ENCODE measurements at places on chromosomes 16 and 17.
A peak's percentile ranks its signal among the peaks of the same experiment; 100 is the strongest.

GRCh38 chr16:56277075-56277474 lies 85.8 kb downstream of the GNAO1 start:
- DNase-seq = no peak

DNA sequence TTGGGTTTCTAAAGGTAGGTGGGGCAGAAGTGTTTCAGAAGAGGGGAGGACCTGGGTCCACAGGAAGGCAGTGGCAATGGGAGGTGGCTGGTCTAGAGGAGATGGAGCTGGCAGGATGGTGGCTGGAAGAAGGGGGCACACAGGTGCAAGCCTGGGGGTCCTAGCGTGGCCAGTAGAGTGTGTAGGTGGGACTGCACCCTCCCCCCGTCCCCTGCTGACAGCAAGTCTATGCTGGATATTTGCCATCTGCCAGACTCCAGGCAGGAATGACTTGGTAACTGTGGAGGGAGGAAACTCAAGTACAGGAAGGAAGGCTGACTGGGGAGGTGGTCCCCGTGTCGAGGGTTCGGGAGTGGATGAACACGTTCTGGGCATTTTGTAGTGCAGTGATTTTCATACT lies 8.6 kb downstream of the MED9 start:
- DNase-seq = no peak

DNA sequence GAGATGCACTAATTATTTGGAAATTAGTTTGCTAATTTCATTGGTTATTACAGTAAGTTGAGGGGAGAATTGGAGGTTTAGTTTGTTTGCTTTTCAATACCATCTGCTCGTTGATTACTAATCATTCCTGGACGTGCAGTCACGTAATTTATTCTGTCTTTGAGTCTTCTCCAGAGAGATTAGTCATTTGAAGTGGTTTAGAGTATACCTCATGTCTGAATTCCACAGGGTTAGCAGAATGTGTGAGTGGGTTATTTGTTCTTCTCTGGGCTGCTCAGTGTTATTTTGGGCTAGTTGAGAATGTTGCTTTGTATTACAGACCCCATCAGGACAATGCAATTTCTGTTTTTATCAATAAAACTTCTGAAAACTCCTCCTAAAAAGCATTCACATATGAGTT lies 265.0 kb downstream of the RBFOX1 start:
- DNase-seq = no peak

DNA sequence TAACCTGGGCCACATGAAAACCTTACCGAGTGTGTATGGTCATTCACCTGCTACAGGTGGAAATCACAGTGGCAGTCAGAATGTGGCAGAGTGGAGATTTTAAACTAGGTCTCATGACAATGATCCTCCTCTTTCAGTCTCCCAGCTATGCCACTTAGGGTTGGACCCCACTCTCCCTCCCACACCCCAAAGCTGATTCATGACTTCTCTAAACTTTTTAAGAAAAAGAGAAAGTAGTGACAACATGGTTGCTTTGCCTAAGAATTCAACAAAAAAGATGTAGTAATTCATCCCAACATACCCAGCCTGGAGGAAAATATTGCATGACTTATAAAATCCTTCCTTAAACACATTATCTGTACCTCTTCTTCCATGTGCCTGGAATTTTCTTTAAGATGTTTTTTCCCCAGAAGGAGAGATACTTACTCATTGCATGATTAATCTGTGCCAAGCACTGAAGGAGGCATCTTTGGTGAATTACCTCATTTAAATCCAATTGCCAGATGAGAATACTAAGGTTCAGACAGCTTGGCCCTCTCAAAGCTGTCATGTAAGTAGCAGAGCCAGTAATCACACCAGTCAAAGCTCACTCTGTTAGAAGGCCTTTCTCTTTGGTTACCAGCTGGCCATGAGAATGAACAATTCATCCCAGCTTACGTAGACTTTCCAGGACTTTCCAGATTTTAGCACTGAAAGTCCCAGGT lies 119.9 kb downstream of the COPRS start:
- no peak for DNase-seq

DNA sequence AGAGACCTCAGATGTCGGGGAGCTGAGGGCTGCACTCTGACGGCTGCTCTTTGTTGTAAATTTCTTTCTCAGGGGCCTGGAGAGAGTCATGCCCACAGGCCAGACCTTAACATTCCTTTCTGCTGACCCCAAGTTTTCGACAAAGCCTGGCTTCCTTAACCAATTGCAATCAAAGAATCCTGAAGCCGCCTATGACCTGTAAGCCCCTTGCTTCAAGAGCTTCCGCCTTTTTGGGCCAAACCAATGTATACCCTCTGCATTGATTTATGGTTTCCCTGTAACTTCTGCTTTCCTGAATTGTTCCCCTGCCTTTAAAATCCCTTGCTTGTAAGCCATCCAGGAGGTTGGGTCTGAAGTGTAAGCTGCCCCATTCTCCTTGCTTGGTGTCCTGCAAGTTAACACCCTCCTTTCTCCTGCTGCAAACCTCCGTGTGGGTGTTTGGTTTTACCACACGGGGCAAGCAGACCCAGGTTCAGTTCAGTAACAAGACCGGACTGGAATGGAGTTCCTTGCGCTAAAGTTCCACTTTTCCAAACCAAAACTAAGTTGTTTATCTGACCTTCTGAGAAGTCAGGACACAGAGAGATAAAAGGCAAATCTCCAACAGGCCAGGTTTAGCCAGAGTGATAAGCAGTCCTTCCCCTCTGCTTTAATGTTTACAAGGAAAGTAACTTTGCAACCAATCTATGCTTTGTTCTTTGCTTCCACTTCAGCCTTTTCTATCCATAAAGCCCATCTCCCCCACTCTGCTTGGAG lies 141.6 kb downstream of the KCNJ12 start:
- DNase-seq = no peak

DNA sequence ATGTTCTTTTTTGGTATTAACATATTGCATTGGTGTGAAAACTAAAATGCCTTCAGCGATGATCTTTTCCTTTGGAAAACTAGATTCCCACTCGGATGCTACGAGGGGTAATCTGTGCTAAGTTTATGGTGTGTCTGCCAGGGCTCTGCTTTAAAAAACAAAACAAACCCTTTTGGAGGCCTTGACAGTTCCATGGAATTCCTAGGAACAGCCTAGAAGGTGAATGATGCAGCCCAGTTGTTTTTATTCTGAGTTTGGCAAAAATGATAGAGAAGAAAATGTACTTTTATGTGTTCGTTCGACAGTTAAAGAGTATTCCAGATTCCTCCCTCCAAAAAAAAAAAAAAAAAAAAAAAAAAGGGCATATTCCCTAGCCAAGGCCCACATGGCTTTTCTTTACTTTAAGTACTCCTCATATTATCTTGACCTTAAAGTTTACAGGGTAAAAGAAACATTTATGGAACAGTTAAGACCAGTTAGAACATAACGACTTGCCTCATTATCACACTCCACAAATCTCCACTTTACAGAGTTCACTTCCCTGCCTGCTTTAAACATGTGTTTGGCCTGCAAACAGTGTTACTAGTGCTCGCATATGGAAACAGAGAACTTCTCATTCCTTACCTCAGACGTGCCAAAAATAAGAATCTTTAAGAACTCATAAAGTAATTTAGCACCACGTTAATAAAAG lies 159.1 kb downstream of the WWOX start:
- no peak for DNase-seq

- no peak for DNase-seq
Observed at GRCh38 chr17:17941015-17941414, 31.2 kb downstream of the TOM1L2 start.

DNA sequence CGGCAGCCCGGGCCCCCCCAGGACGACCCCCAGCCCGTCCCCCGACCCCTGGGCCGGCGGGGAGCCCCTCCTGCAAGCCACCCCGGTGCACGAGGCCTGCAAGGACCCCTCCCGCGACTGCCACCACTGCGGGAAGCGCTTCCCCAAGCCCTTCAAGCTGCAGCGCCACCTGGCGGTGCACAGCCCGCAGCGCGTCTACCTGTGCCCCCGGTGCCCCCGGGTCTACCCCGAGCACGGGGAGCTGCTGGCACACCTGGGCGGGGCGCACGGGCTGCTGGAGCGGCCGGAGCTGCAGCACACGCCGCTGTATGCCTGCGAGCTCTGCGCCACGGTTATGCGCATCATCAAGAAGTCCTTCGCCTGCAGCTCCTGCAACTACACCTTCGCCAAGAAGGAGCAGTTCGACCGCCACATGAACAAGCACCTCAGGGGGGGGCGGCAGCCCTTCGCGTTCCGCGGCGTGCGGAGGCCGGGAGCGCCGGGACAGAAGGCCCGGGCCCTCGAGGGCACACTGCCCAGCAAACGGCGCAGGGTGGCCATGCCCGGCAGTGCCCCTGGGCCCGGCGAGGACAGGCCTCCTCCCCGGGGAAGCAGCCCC lies 15.6 kb upstream of the ZFPM1 start:
- no peak for DNase-seq

- DNase-seq = no peak
Observed at GRCh38 chr16:79587296-79587695, 13.2 kb downstream of the MAF start.

GRCh38 chr17:75404223-75404730 lies 1.2 kb downstream of the GRB2 start:
- DNase-seq = peak; percentile 36

DNA sequence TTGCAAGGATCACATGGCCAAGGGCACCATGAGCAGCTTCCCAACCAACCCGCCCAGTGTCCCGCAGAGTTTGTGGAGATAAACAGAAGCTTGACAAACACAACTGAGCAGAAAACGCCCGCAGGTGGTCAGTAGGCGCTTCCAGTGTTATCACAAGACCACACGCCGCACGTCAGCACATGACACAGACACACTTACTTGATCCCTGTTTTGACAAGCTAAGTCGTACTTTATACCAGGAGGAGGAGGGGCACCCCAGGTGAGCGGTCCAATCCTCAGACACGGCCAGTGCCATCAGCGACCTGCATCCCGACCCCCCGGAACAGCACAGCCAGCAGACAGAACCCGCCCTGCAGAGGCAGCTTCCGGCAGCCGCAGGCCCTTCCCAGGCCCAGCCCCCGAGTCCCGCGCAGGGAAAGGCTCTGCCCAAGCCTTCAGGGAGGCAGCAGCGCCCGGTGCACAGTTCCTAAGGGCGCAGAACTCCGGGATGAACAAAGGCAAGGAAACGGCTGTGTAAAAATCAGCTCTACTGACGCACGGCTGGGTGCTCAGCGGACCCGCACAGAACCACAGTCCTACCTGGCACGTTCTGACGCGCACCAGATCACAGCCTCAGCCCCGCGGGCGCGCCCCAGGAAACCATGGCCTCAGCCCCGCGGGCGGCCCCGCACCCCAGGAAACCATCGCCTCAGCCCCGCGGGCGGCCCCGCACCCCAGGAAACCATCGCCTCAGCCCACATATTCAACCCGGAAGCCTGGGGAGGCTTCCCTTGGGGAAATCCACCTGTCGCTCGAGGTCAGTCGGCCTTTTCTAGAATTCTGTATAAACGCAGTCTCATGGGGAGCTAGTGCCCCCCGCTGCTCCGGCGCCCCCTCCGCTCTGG lies 27.8 kb downstream of the AXIN1 start:
- DNase-seq = no peak

DNA sequence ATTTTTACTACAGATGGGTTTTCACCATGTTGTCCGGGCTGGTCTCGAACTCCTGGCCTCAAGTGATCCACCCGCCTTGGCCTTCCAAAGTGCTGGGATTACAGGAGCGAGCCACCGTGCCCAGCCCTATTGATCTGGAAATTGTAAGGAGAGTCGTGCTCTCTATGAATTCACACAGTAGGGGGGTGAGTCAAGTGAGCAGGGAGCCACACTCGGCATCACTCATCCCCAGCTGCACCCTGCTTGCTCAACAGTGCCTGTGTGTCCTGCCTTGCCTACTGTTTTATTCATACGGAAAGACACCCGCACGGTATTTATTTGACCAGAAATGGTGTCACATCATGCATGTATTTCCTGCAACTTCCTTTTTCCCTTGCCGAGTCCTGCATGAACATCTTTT lies 157.2 kb upstream of the FOXF1 start:
- DNase-seq = no peak

- no peak for DNase-seq
Observed at GRCh38 chr16:3127745-3128144, 7.1 kb upstream of the ZNF213 start.
